ENCODE measurements at places on chromosomes 16 and 17.

DNA sequence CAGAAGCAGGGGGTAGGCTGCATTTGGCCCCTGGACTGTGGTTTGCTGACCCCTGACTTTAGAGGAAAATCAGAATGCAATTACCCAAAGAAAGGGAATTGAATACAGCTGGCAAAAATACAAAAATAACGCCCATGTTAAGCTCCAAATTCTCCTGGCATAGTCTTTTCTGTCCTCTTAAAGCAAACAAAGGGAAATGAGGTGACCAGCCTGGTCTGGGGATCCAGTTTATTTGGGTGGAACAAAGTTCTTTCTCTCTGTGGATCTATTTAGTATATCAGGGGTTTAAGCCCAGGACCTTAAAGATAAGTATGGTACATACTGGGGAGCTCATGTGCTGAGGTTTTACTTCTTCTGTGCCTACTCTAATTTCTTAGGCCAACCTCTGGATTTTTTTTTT lies 23.5 kb downstream of the DNAJA2 start:
- no peak for DNase-seq

DNA sequence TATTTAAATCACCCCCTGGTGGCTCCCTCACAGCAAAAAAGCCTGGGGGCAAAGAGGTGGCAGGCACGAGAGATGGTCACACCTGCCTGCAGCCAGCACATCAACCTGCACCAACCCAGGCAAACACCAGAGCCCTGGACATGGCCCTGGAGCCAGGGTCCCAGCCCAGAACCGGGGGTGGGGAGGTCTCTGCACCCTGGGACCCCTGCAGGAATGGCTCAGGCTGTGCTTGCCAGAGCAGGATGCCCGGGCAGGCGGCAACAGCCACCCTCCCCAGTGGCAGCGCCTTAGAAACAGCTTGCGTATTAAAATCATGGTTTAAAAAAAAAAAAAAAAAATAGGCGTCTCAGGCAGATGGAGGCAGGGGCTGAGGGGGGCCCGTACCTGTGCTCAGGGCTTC lies 16.2 kb downstream of the MYBBP1A start:
- DNase-seq = no peak

DNA sequence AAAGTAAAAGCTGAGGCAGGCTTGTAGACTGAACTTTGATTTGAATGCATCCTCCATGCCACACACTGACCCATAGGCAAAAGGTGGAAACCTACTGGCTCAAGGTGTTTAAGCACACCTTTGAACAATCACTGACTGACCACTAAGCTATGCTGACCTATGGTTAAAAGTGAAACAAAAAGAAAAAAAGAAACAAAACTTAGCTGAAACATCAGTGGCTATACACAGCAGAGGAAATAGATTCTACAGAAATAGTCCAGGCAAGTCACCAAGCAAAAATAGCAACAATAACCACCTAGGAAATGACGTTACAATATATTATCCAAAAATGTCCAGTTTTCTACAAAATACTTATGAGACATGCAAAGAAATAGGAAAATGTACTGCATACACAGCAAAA lies 60.2 kb downstream of the RPGRIP1L start:
- no peak for DNase-seq

GRCh38 chr17:13538841-13539411 lies 62.8 kb downstream of the HS3ST3A1 start:
- no peak for DNase-seq

- DNase-seq = no peak
These were observed 1537.1 kb upstream of the GOT2 start for GRCh38 chr16:60271025-60271771.

- no peak for DNase-seq
These were observed 44.0 kb downstream of the NLK start for GRCh38 chr17:28086519-28086918.

DNA sequence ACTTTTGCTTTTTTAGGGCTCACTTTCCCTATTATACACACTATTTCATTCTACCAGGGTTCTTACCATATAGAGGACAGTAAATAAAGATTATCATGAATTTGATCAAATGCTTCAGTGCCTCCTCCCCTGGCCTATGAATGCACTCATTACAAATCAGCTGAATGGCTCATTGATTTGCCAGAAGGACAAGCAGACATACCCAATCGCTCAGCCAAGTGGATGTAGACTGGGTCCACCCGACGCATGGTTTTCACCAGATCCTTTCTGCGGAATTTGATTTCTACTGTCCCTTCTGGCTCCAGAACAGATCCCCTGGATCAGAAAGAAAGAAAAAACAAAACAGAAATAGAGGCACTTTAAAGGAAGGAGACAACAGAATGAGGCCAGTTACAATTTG lies 162.6 kb downstream of the AATF start:
- no peak for DNase-seq

DNA sequence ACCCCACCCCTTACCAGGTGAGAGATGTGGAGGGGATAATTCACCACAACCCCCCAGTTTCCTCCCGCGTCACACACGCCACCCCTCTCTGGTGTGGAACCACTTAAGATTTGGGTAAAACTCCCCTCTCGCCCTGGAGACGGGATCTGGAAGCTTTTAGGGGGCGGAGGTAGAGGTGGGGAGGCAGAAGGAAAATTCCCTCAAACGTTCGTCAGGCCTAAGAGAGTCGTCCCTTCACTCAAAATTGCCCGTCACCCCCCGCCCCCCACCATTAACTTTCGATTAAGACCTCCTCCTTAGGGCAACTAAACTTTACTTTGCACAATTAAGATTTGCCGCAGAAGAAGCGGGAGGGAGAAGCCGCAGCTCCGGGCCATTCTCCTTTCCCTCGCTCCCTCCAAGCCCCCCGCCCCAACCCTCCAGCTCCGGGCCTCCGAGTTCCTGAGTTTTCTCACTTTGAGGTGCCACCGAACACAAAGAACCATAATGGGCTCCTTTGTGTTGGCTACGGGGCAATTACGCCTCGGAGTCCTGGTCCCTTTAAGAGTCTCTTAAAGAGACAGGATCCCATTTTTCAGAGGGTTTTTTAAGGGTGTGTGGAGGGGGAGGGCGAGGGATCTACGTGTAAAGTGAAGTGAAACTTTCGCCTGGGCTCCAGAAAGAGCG lies 985 bp upstream of the FZD2 start:
- DNase-seq = peak; percentile 15

- no peak for DNase-seq
These were observed 102.9 kb downstream of the NDE1 start for GRCh38 chr16:15752717-15753488.

DNA sequence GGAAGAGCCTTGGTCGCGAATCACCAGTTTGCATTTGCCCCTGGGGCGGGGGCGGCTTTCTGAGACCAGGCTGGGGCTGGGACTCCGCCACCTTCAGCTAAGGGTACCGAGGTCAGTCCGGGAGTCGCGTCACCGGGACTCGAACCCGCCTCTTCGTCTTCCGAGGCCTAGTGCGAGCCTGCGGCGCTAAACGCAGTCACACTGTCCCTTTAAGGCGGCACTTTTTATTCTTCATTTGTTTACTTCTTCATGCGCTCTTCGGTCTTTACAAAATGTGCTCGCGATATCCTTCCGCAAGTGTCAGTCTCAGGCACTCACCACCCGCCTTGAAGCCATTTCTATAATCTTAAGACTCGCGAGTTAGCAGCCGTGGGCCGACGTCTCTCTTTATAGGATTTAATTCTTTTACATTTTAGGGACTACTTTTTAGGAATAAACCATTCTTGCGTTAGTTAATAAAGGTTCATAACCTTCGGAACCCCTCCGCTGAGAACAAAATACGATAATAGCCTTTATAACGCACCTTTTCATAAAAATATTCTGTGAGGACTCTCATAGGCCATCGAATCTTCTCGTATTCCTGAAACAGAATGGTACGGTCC lies 593 bp upstream of the HEXIM1 start:
- DNase-seq = peak; percentile 93

DNA sequence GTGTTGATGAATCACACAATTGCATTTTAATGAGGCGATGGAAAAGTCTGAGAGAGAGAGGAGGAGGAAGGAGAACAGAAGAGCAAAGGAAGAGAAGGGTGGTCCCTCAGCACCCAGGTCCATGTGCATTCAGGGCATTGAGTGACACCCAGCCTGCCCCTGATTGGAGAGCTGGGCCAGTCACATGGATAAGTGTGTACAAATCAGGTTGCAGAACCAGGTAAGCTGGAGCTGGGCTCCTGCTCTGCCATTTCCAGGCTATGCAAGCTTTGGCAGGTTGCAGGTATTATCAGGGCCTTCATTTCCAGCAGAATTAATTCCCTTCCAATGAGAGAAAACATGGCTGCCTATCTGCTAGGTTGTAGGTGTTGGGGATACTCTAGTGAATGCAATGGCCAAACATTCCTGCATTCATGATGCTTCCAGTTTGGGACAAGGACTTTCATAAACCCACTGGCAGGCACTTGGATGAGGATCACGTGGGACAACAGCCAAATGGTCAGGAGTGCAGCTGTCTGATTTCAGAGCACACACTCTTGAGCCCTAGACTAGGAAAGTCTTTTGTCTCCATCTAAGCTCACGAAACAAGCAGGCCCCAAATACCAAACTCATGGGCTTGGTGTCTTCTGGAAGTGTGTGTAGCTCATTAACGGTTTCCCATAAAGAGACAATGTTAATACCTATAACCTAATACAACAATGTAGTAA lies 577.9 kb upstream of the CDH5 start:
- no peak for DNase-seq

- no peak for DNase-seq
These were observed 19.4 kb downstream of the MYH10 start for GRCh38 chr17:8611137-8611536.

DNA sequence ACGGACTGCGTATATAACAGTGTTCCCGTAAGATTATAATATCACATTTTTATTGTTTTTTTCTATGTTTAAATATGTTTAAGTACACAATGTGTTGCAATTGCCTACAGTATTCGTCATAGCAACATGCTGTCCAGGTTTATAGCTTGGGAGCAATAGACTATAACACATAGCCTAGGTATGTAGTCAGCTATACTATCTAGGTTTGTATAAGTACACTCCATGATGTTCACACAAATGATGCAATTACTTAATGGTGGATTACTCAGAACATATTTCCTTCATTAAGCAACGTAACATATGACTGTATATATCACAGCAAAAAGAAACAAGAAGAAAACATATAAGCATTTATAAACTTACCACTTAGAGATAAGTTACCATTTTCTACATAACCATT lies 160.0 kb downstream of the CBLN1 start:
- no peak for DNase-seq

DNA sequence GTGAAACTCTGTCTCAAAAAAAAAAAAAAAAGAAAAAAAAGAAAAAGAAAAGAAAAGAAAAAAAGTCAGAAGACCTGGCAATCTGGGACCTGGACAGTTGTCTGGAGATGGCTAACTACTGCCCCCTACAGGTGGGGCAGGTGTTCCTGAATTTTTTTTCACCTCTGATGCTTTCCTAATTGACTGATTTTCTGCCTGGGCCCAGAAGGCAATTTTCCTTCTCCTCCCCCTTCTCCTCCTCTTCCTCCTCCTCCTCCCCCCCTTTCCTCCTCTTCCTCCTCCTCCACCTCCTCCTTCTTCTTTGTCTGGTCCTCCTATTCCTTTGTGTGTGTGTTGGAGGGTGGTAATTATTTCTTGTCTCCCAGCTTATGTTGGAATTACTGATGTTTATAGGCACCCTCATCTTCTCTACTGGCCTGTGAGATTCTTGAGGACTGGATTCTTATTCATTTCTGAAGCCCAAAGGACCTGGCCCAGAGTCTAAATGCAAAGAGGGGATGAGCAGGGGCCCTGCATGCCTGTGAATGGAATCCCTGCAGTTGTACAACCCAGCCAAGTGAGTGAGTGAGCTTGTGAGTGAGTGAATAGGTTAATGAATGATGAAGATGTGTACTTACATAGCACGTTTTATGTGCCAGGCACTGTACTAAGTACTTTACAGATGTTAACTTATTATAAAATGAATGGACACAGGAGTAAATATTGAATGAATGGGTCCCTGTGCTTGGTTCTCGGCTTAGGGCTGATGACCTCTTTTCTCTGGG lies 26.9 kb downstream of the IRX5 start:
- DNase-seq = peak; percentile 20

- no peak for DNase-seq
These were observed 1.3 kb downstream of the C17orf99 start for GRCh38 chr17:78147315-78147998.

DNA sequence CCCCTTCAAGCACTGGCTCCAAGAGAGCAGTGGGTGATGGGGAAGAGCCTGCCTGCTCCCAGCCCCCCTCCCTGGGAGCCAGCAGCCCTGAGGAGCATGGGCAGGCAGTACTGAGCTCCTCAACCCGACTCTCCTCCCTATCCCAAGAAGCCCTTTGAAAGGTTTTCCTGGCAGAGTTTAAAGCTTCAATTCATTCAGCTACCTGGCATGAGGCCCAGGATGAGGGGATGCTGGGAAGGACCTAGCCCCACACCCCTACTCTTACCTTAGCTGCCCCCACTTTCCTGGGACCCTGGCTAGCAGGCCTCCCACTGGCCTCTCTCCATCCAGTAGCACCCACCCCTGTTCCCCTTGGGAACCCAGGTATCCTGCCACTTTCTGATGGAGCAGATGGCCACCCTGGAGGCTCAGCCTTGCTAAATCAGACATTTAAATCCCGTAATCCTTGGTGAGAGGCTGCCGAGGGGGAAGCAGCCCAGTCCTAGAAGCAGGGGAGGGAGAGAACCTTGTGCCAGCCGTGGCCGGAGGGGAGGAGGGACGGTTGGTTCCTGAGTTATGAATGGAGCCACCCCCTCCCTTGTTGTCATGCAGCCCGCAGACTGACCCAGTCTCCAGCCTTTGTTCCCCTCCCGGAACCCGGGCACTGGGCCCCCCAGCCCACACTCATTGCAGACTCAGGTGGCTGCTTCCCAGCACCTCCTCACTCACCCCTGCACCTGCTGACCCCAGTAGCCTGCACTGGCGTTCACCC lies 17.1 kb downstream of the ATP1B2 start:
- no peak for DNase-seq

DNA sequence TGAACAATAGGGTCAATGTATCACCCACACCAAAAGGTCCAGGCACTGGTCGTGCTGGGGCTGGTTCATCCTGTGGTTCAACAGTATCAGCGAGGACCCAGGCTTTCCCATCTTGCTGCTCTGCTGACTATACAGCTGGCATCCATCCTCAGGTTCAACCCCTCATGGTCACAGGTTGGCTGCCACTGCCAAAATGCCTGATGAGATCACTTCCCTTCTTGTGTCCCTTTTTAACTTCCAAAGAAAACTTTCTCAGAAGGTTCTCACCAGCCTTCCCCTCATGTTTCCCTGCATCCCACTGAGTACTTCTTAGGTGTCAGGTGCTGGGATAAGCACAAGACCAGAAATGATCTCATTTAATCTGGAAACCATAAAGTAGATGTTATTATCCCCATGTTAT lies 25.7 kb downstream of the CLEC16A start:
- DNase-seq = no peak

DNA sequence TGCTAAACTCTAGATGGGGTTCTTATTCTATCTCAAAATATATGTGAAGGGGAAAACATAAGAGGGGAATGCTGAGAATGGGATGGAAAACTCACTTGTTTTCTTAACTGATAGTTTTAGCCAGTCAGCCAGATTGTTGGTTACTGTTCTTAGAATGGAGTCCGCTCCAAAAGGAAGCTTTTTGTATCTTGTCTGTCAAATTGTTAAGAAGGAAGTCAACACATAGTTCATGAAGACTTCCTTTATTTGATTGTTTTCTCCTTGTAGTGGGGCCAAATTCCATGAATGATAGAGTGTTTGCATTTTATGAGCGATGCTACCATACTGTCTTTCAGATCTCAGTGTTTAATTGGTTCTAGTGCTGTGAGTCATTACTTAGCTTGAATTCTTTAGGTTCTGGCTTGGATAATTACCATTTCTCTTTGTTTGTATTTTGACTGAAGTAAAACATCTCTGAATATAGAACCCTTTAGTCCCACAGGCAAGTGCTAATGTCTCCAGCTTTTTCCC lies 98.3 kb upstream of the GOT2 start:
- no peak for DNase-seq

Measured in HepG2 (cell line).